ENCODE measurements at places on chromosomes 4 and X.

GRCh38 chrX:34300871-34301270 is 168.8 kb upstream of the FAM47A start:
- DNase-seq: peak; percentile 5

GRCh38 chrX:41796577-41796976 is 72.6 kb downstream of the GPR82 start:
- no peak for DNase-seq

- DNase-seq: no peak
Observed at GRCh38 chr4:26482508-26483462, 7.5 kb downstream of the CCKAR start.

- no peak for DNase-seq
Observed at GRCh38 chrX:41630091-41630490, 58.7 kb upstream of the GPR34 start.

- DNase-seq: no peak
Observed at GRCh38 chr4:102945066-102945465, 74.4 kb downstream of the SLC9B1 start.

Data from iPS DF 6.9 (cell line).